ENCODE measurements at places on chromosomes 7 and 10. TPM values are rescaled to one million over a fixed set of nuclear protein-coding genes. Genes with fewer than 3 reads are reported as not detected.

GRCh38 chr7:32033006-32033405 is 37.2 kb downstream of the PDE1C start:
- no peak for DNase-seq

DNA sequence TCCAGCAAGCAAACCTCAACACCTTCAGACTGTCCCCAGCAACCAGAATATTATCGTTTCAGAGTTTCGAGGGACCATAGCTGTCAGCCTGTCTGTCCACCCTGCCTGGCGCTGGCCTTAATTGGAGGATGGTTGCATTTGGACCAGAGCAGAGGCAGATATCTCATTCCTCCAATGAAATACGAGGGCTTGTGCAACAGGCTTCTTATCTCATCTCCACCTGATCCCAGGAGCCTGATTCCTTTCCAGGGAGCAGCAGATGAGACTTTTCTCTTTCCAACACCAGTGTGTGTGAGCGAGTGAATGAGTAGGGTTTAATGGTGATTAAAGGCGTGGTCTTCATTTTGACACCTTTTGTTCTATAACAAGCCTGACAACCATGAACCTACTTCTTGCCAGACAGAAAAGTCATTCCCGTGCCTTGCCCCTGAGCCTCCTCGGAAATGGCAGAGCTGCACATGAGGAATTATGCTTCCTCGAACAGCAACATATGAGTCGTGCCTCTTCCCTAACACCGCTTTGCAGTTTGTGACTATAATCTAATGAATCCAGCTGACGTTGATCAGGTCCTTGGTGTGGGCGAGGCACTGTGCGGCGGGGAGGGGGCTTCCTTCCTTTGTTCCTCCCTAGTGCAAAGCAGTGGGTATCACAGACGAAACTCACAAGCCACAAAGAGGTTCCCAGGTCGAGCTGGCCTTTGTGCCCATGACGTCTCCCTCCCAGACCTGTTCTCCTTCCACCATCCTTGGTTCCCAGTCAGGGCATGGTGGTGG is 147.4 kb downstream of the CUX1 start:
- no peak for DNase-seq

Gene BRAF
- polyA plus RNA-seq, result 27.0 TPM

Gene TMEM236
- polyA plus RNA-seq, result 0.16 TPM

Gene LGI1
- polyA plus RNA-seq, result 6.7 TPM

Data from left renal pelvis (tissue), 4 donors.